ENCODE measurements at places on chromosomes 5 and 9.

- DNase-seq: no peak
Measured at GRCh38 chr9:70340572-70340971, 73.9 kb downstream of the KLF9 start.

- no peak for DNase-seq
Measured at GRCh38 chr9:88396836-88397577, 8.8 kb downstream of the SPIN1 start.

DNA sequence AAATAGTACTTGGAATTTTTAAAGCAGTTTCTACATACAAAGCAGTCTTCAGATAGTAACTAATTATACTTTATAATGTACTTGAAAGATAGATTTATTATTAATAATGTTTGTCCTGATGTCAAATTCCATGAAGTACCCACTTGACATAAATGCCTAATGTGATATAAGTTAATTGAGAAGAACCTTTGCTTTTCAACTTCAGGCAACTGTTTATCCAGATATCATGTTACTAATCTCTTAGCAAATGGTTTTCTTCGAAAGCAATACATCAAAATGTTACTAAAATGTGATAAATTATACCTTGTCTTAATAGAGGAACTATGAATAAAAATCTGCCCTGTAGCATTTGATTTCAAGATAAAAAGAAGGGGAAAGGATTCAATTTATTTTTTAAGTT is 146.8 kb upstream of the FBXL17 start:
- DNase-seq: no peak

GRCh38 chr9:94176608-94177007 is 82.5 kb upstream of the ZNF169 start:
- no peak for DNase-seq

GRCh38 chr5:71872311-71872864 is 153.3 kb downstream of the CARTPT start:
- no peak for DNase-seq

DNA sequence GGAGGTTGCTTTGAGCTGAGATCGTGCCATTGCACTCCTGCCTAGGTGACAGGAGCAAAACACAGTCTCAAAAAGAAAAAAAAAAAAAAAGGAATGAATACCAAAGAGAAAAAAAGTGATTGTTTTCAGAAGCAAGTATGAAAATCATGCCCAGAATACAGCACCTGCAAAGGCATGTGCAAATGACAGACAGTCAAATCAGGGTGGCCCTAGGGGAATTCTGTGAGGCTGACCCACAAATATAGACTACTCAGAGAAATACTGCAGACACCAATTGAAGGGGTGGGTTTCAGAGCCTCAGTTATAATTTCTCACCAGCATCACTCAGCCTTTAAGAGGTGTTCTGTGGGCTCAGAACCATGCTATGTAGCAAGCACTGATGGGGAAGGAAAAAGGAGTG is 28.6 kb downstream of the DCAF12 start:
- DNase-seq: no peak

- no peak for DNase-seq
Measured at GRCh38 chr5:175695161-175696126, 37.6 kb downstream of the HRH2 start.

DNA sequence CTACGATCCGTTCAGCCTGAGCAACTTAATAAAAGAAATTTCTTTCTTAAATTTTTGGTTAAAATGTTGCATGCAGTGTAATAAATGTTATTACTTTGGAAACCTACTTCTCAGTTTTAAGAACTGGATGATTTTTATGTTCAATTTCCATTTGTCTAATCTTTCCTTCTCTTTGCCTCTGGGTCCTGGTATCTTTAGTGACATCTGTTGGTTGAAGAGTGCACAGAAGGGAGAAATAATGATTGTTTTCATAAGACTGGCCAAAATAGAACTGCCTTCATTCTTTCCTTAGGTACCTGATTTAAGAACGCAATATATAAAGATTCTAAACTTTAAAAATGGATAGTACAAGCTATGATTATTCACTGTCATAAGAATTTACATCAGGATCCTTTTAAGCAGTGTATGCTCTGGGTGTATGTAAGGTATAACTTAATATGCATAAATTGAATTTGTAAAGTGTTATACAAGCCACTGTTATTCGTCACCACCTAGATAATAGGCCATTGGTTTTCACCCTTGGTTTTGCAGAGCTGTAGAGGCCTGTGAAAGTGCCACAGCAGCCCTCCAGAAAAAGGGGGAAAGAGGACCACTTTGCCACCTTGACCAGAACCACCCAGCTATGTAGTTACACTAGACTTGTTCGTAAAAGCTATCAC is 82.8 kb upstream of the TLX3 start:
- DNase-seq: no peak

DNA sequence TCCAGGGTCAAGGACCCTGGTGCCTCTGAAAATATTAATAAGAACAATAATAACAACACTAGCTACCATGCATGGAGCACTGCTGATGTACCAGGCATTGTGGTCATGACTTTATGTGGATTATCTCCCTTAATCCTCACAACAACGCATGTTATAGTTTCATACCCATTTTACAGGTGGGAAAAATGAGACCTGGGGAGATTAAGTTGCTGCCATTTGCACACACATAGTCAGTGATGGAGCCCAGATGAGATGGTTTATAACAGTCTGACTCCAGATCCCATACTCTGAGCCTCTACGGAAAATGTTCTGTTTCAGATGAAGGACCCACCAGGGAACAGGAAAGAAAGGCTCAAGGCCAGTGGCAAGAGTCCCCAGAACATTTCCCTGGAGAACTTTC is 48.2 kb upstream of the PPARGC1B start:
- no peak for DNase-seq

- DNase-seq: no peak
Measured at GRCh38 chr5:140840978-140841962, at the start of gene PCDHA8. Gene PCDHA8, plus strand, starts transcription at chr5:140841187. Its CDS starts 135 bp downstream, at chr5:140841322.

- no peak for DNase-seq
Measured at GRCh38 chr9:22423566-22423965, 23.1 kb upstream of the DMRTA1 start.

DNA sequence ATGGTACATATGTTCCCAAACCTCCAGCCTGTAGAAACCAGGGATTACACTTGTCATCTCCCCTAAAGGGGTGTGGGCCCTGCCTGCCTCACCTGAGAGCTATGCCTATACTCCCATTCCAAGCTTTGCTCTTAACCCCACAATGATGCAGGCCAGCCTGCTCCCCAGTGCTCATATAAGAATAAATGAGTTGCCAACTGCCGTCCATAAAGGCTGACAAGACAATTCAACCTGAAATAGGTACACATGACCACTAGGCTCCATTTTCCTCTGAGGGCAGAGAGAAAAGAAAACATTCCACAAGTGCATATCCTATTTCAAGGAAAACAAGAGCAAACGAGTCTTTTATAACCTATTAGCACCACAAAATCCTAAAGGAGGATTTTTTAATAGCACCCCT is 28.4 kb downstream of the SKP1 start:
- no peak for DNase-seq

GRCh38 chr5:71903808-71904207 is 184.7 kb downstream of the CARTPT start:
- no peak for DNase-seq

DNA sequence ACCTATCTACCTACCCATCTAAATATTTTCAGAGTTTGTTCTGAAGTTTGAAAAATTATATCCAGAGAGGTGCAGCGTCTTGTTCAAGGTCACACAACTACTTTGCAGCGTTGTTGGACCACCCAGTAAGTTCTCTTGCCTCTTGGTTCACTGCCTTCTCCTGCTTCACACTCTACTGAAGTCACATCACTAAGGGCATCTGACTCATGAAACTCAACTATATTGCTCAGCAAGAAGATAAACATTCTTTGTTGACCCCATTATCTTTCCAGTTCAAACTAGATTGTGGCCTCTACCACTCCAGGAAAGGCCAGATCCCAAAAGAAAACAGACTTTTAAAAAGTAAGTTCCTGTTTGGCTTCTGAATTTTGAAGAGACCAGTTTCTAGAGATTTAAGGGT is 326.9 kb downstream of the SLIT3 start:
- DNase-seq: no peak

GRCh38 chr5:32182463-32183063 is 8.4 kb upstream of the GOLPH3 start:
- no peak for DNase-seq

GRCh38 chr5:155728857-155729683 is 597.9 kb upstream of the SGCD start:
- no peak for DNase-seq

GRCh38 chr9:98104445-98104881 is 14.6 kb downstream of the TRIM14 start:
- DNase-seq: no peak

DNA sequence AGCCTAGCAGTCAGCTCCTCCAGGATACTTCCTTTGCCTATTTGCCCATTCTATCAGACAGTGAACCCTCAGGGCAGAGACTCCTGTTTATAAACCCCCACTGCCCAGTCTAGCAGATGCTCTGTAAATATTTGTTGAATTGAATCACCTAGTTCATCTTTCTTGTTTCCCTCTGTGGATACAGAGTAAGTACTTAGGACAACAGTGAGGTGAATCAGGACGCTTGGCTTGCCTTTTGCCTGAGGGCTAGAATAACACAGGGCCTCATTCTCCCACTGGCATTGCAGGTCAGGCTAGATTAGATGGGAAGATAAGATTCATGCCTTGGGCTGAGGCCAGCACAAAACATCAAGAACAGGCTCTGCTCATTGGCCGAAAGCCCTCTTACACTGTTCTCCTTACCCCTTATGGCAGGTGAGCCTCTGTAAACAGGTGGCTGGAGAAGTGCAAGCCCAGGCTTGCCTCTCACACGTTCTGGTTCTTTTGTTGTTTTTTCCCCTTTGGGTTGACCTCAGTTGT is 22.2 kb downstream of the TNFSF8 start:
- DNase-seq: no peak

DNA sequence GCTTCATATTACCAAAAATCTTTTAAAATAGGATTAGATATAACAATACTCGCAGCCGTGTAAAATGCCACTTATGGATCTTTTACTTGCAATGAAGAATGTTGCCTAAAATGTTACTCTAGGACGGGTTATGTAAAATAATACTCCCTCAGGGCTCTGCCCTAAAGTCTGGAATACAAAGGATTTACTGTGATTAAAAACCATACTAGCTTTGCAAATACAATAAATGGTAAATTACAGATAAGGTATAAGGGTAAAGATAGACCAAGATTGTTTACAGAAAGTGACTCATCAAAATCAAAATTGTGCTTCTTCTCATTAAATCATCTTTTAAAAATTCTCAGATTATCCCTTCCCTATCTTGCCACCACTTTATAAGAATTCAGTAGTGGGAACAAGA is 163.6 kb downstream of the MEF2C start:
- no peak for DNase-seq

GRCh38 chr9:136856079-136856476 is 3.9 kb downstream of the MAMDC4 start:
- DNase-seq: no peak

DNA sequence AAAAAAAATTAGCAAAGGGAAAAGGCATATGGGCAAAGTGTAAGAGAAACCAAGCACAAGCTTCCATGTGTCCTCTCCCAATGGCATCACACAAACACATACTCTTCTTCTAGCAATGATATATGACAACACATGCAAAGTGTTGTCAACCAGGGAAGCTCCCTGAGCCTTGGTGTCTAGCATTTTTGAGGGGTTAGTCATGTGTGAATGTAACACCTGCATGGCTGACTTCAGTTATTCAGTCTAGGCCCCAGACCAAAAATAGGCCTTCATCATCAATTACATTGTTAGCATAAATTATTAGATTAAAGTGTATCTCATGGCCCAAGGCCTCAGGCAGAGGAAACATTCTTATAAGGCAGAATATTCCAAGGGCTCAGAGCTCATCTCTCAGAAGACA is 450.0 kb downstream of the TLE1 start:
- DNase-seq: no peak

DNA sequence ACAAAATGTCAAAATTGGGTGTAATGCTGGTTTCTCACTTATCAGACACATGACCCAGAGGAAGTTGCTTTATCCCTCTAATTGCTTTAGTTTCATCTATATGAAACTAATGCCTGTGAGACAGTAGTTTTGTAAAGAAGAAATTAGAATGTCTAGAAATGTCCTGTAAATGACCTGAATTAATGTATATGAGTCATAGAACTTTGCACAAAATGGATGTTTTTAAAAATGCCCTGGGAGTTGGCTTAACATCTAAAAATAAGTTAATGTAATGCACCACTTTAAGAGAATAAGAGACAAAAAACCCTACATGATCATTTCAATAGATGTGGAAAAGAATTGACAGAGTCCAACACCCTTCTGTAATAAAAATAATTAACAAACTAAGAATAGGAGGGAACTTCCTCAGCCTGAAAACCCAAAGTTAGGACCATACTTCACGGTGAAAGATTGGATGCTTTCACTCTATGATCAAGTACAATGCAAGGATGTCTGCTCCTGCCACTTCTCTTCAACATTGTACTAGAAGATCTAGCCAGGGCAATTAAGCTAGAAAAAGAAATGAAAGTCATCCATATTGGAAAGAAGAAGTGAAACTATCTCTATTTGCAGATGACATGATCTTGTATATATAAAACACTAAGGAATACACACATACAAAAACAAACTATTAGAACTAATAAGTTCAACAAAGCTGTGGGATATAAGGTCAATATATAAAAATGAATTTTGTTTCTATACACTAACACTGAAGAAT is 117.9 kb downstream of the MELK start:
- DNase-seq: no peak

DNA sequence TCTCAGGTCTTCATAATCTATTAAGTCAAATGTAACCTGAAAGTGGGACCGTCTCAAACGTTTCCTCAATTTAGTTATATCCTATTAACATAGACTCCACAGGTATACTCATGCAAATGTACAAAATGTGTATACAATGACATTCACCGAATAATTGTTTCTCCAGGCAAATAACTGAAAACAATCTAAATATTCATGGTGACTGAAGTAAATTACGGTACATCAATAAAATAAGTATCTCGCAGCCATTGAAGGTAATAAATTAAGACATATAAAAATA is 482 bp downstream of the IARS1 start:
- no peak for DNase-seq

- DNase-seq: no peak
Measured at GRCh38 chr5:95358848-95359247, 32.3 kb upstream of the FAM81B start.

GRCh38 chr5:2591777-2592453 is 159.6 kb downstream of the IRX2 start:
- no peak for DNase-seq

- peak; percentile 16 for DNase-seq
Measured at GRCh38 chr5:92581249-92581648, 999.8 kb downstream of the NR2F1-AS1 start.
